ENCODE measurements at places on chromosomes 2 and 18.

GRCh38 chr18:55422456-55423180, 165.4 kb downstream of the TCF4 start:
- DNase-seq, result no peak

DNA sequence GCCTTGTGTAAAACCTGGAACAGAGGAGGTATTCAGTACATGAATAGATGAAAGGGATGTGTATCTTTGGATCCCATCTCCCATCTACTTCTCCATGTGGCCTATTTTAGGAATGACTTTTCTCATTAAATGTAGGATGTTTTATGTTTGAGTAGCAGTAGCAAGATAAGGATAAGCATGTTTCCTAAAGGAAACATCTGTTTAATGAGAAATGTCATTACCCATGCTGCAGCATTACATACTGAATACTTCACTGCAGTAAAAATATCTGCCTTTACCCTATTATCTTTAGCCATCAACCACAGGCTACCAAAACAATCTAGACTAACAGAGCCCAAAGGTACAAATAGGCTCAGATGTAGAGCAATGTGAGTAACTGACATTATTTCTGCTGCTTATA, 419.2 kb upstream of the CYRIA start:
- DNase-seq, result no peak

GRCh38 chr2:38685116-38685735, 19.3 kb downstream of the GALM start:
- DNase-seq, result no peak

DNA sequence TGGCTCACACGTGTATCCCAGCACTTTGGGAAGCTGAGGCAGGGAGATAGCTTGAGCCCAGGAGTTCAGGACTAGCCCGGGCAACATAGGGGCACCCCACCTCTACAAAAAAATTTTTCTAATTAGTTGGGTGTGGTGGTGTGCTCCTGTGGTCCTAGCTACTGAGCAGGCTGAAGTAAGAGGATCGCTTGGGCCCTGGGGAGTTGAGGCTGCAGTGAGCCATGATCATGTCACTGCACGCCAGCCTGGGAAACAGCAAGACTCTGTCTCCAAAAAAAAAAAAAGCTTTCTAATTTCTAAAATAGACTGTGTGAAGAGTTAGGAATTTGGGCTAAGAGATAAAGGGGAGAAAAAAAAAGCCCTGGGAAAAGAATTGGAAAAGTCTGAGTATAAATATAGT, 51.9 kb upstream of the NAB1 start:
- DNase-seq, result no peak

DNA sequence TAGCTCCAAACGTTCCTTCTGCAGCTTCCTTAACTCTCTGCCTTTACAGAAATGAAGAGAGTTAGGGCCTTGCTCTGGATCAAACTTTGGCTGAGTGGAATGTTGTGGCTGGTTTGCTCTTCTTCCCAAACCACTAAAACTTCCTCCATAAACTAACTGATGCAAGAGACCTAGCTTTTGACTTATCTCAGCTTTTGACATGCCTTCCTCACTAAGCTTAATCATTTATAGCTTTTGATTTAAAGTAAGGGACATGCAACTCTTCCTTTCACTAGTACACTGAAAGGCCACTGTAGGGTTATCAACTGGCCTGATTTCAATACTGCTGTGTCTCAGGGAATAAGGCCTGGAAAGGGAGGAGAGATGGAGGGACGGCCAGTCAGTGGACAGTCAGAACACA, 8.3 kb downstream of the PXDN start:
- DNase-seq, result no peak

GRCh38 chr2:73414696-73415095, 29.1 kb downstream of the ALMS1 start:
- no peak for DNase-seq

DNA sequence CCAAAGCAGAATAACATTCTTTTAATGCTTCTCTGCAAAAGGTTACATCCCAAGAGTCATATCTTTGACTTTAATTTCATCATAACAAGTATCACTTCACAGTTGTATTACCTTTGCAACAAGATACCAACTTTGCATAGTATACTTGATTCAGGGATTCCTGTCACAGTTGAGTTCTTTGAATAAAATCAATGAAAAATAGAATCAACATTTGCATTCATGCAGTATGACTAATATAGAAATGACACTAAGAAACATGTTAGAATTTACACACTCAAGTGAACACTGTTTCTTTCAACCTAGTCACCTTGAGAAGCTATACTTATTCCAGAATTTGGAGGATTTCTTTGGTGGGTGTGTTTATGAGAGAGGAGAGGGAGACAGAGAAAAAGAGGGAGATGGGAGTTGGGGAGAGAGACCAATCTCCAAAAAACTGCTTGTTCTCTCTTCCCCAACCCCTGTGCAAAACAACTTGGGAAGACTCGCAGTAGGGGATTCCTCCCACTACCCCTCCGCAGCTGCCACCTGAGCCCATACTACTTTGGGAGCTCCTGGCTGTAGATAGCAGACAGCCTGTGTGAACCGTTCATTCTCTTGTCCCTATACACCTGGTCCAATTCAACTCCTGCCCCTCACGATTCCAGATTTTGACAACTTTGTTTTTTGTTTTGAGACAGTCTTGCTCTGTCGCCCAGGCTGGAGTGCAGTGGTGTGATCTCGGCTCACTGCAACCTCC, 57.7 kb downstream of the PELI1 start:
- DNase-seq, result no peak

DNA sequence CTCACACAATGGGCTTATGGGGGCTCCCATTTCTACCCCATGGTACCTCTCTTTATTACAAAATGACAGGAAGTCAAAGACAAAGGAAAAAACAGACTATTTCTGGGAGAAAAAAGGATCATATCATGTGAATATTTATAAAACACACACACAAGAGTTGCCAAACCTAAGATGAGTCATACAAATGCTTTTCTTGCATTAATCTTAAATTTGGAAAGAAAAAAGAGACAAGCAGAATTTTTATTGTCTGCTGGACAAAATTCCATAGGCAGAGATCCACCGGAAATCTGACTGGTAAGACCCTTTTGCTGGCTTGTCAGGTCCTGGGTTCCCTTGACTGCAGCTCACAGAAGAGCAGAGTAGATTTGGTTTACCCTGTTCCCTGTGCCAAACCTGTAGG, 1732.3 kb upstream of the PIK3C3 start:
- DNase-seq, result no peak

All from stimulated activated CD8-positive, alpha-beta memory T cell treated with anti-CD3 and anti-CD28 coated beads, Interleukin-15, amount 100 ng/mL, for 48 hours (primary cell).